MM.1S (cell line): ENCODE measurements at places on chromosomes 12 and 14.

DNA sequence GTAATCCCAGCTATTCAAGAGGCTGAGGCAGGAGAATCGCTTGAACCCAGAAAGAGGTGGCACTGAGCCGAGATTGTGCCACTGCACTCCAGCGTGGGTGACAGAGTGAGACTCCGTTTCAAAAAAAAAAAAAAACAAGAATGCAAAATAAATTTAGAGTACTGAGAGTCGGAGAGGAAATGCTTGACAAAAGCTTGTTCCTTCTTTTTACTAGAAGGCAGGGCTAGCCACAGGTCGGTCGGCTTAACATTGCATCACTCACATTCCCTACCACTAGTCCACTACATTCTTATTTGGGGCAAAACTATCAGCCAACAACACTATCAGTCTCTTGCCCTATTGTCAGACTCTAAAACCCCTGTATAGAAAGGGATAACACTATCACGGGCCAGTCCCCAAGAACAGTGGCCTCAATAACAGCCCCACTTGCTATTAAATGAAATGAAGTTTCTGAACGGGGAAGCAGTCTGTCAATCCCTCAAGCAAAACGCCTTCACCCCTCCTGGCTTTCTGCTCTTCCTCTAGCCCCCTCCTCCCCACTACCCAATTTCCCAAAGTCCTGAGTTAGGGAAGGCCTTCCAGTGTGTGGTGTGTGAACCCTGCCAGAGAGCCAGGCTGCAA, 1.0 kb downstream of the RNF41 start:
- H3K27me3 ChIP-seq, result no peaks in the 10 kb centered on the region
- peak; percentile 45 for DNase-seq
- peak overlapping the region; percentile 94 for H3K4me3 ChIP-seq
- no peaks in the 10 kb centered on the region for H3K36me3 ChIP-seq
- H3K4me1 ChIP-seq, result peaks cover 9% of the 10 kb centered on the region; the same call in 1 of the 2 replicates
- peak overlapping the region; percentile 65; the same call in 1 of the 2 replicates for H3K27ac ChIP-seq

- H3K27ac ChIP-seq, result no peak overlapping the region
- no peak overlapping the region for H3K4me3 ChIP-seq
- H3K27me3 ChIP-seq, result no peaks in the 10 kb centered on the region
- no peak for DNase-seq
- no peaks in the 10 kb centered on the region for H3K4me1 ChIP-seq
Observed at GRCh38 chr14:31530136-31530535, 31.1 kb upstream of the NUBPL start.

DNA sequence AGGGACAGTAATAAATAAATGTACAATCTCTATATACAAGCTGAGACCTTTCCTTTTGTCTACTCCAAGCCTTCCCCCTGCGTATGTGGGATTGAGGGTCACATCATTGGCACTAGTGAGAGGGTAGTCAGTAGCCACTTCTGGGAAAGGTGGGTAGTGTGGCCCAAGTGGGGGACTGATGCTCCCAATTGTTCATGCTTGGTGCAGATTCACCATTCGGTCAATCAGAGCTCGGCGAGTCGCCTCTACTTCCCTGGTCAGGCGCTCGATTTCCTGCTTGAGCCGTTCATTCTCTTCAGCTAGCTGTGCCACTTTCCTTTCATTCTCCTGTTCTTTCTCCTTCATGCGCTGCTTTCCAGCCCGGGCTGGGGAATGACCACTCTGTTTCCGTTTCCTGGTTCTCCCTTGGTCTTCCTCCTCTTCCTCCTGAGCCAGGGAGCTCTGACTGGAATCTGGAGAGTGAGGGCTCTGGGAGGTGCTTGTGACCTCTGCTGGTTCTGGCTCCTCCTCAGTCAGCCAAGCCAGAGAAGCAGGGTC, 3.6 kb downstream of the DDIT3 start:
- peaks cover 14% of the 10 kb centered on the region for H3K4me1 ChIP-seq
- H3K36me3 ChIP-seq, result peaks cover 24% of the 10 kb centered on the region
- no peak overlapping the region for H3K4me3 ChIP-seq
- H3K27me3 ChIP-seq, result no peaks in the 10 kb centered on the region
- DNase-seq, result no peak

GRCh38 chr14:76497550-76498462, 121.9 kb downstream of the ESRRB start:
- H3K27ac ChIP-seq, result no peak overlapping the region
- H3K27me3 ChIP-seq, result no peaks in the 10 kb centered on the region
- H3K4me3 ChIP-seq, result no peak overlapping the region
- no peaks in the 10 kb centered on the region for H3K36me3 ChIP-seq
- no peaks in the 10 kb centered on the region for H3K4me1 ChIP-seq
- no peak for DNase-seq

- DNase-seq, result no peak
- H3K4me3 ChIP-seq, result no peak overlapping the region
- no peak overlapping the region for H3K27ac ChIP-seq
- H3K4me1 ChIP-seq, result 0 out of 2 replicates have a peak, but pooled peaks cover 13% of the 10 kb centered on the region
- no peaks in the 10 kb centered on the region for H3K36me3 ChIP-seq
Observed at GRCh38 chr12:105769486-105769885, 369.3 kb downstream of the NUAK1 start.

DNA sequence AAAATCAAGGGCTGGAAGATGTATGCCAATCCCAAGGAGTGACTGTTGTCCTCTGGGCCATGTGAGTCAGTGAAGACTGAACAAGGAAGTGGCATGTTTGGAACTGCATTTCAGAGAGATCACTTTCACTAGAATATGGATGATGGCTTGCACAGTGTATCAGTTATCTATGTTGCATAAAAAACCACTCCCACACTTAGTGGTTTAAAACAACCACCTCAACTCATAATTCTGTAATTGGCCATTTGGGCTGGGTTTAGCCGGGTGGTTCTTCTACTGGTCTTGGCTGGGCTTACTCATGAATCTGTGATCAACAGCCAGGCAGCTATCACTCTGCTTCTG, 15.4 kb downstream of the BDKRB1 start:
- no peaks in the 10 kb centered on the region for H3K4me1 ChIP-seq
- H3K4me3 ChIP-seq, result no peak overlapping the region
- no peak overlapping the region for H3K27ac ChIP-seq

DNA sequence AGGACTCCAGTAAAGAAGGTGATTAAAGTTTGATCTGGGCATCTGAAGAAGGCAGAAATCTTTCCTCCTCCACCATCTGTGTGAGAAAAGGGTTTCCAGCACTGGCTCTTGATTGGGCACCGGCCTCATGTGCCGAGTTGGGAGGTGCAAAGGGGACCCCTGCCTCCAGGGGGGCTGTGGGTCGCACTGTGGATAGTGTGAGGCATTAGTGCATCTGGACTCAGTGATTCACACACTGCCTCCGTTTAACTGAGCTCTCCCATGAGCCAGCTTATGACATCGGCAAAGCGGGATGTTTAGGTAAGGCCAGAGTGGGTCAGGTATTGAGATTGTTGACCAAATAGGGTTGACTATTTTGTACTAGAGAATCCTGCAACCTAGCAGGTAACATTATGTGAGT, 8.9 kb downstream of the C1S start:
- no peak for DNase-seq
- H3K27me3 ChIP-seq, result no peaks in the 10 kb centered on the region
- H3K4me1 ChIP-seq, result no peaks in the 10 kb centered on the region
- H3K4me3 ChIP-seq, result no peak overlapping the region
- H3K27ac ChIP-seq, result no peak overlapping the region

DNA sequence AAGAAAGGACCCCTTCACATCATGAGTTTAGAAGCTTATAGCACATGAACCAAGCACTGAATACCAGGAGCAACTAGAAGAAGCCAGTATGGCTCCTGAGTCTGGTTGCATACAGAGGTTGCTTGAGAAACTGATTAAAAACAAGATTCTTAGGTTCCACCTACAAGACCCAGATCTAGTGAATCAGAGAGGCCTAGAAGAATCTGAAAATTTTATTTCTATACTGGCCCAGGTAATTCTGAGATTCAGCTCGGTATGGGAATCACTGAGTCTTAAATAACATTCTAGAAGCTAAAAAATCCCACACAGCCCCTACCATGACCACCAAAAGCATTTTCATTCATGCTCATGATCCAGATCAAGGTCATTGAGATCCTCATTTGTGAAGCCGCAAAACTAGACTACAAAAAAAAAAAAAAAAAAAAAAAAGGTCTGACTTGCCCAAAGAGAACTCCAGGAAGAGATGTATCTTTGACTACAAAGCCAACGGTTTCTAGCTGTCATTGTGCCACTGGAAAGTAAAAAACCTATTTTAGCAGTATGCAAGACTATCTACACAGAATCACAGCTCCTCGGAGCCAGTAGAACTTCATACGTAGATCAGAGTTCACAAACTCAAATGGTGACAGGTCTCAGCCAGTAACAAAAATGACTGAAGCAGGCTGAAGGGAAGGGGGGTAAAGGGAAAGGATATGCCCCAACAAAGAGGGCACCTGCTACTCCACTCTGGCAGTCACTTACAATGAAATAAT, 168.4 kb upstream of the EGLN3 start:
- H3K4me1 ChIP-seq, result no peaks in the 10 kb centered on the region
- no peak for DNase-seq
- no peaks in the 10 kb centered on the region for H3K27me3 ChIP-seq
- no peak overlapping the region for H3K4me3 ChIP-seq

DNA sequence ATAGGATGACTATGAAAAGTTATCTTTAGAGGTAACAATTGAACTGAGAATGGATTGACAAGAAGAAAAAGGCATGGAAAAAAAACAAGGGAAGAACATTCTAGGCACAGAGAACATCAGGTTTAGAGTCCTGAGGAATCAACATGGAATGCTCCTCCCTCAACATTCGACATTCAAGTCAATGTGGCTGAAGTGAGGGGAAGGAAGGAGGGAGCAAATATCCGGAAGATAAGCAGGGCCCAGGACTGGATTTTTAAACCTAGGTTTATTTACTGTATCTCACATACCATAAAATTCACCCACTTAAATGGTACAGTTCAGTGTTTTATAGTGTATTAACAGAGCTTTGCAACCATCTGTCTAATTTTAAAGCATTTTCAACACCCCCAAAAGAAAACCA, 9.6 kb upstream of the CCER1 start:
- H3K36me3 ChIP-seq, result no peaks in the 10 kb centered on the region
- H3K4me1 ChIP-seq, result no peaks in the 10 kb centered on the region
- no peak overlapping the region for H3K27ac ChIP-seq
- H3K4me3 ChIP-seq, result no peak overlapping the region
- H3K27me3 ChIP-seq, result no peaks in the 10 kb centered on the region

- no peaks in the 10 kb centered on the region for H3K36me3 ChIP-seq
- no peaks in the 10 kb centered on the region for H3K27me3 ChIP-seq
- no peak overlapping the region for H3K4me3 ChIP-seq
- no peaks in the 10 kb centered on the region for H3K4me1 ChIP-seq
- no peak overlapping the region for H3K27ac ChIP-seq
- no peak for DNase-seq
Observed at GRCh38 chr12:86838711-86839110, 582.5 kb upstream of the MGAT4C start.

GRCh38 chr14:100268591-100269207, 29.8 kb downstream of the YY1 start:
- no peak overlapping the region for H3K27ac ChIP-seq
- H3K4me3 ChIP-seq, result no peak overlapping the region
- DNase-seq, result no peak
- no peaks in the 10 kb centered on the region for H3K4me1 ChIP-seq
- H3K27me3 ChIP-seq, result no peaks in the 10 kb centered on the region

DNA sequence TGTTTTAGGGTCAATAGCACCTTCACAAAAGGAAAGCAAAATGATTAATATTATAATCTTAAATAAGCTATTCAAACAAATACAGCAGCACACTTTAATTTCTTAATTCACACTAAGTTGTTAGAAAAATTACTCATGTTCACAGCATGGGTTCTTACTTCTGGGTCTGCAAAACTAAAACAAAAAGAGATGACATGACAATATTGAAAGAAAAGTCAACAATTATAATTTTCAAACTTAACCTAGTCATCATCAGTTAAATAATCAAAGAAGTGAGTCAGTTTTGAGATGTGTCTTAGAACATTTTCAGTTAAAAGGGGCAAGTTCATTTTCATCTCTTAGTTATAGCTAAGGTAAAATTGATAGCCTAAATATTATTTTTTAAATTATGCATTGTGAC, 47.7 kb upstream of the RMST start:
- H3K27me3 ChIP-seq, result no peaks in the 10 kb centered on the region
- H3K36me3 ChIP-seq, result no peaks in the 10 kb centered on the region
- no peak overlapping the region for H3K27ac ChIP-seq
- no peaks in the 10 kb centered on the region for H3K4me1 ChIP-seq

- peaks cover 91% of the 10 kb centered on the region for H3K27me3 ChIP-seq
- no peak for DNase-seq
- H3K27ac ChIP-seq, result no peak overlapping the region
- H3K4me1 ChIP-seq, result no peaks in the 10 kb centered on the region
- no peak overlapping the region for H3K4me3 ChIP-seq
Observed at GRCh38 chr12:1840981-1841425, 20.6 kb downstream of the LRTM2 start.

GRCh38 chr14:63941023-63941422, 88.2 kb downstream of the SYNE2 start:
- H3K27me3 ChIP-seq, result no peaks in the 10 kb centered on the region
- H3K36me3 ChIP-seq, result no peaks in the 10 kb centered on the region
- H3K4me3 ChIP-seq, result no peak overlapping the region
- no peak overlapping the region for H3K27ac ChIP-seq
- DNase-seq, result no peak

DNA sequence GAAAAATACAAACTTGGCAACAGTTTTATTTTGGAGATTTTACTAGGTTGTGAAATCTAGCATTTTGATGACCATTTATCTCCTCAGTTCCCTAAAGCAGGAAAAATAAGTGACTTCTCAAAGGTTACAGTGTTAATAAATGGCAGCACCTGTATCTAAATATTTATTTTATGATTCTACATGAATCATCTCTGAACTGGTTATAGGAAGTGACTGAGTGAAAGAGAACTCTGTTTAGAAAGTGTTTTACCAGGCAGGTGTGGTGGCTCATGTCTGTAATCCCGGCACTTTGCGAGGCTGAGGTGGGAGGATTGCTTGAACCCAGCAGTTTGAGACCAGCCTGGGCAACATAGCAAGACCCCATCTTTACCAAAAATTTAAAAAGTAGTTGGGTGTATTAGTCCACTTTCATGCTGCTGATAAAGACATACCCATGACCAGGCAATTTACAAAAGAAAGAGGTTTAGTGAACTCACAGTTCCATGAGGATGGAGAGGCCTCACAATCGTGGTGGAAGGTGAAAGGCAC, 26.3 kb downstream of the MIPOL1 start:
- no peak overlapping the region for H3K27ac ChIP-seq
- H3K4me3 ChIP-seq, result no peak overlapping the region
- no peaks in the 10 kb centered on the region for H3K27me3 ChIP-seq
- H3K36me3 ChIP-seq, result no peaks in the 10 kb centered on the region
- no peaks in the 10 kb centered on the region for H3K4me1 ChIP-seq
